ENCODE measurements at places on chromosomes 13 and 19.

DNA sequence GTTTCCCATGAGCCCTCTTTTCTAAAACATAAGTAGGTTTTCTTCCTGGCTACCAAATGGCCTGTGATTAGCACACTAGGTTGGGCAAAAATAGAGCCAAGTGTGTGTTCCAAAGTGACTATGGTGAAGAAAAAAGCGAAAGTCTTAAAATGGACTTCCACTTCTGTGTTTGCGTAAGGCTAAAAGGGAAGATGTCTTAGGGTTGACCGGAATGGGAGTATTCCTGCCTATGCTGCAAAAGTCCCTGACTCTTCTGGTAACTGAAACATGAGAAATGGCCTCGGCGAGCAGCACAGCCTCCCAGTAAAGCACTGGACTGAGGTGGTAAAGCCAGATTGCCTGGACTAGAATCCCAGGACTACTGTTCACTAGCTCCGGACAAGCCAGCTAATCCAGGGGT, 2.4 kb upstream of the FPR1 start:
- no peak for DNase-seq

DNA sequence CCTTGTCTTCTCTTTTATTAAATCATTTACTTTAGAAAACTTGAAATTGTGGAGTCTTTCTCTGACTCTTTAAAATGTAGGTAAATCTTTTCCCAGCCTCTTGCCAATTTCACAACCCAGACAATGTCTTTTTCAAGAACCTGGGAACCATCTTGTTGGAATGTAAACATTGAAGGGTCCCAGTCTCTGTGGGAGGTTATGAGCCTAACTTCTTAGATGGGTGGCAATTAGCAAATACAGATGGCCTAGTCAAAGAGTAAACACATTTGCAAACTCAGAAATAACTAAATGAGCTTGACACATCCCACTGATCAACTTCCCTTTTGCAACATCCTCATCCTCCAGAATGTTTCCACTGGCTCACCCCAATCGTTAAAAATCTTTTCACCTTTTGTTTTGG, 721.0 kb downstream of the PCDH9 start:
- no peak for DNase-seq

- no peak for DNase-seq
These were observed 1238.0 kb downstream of the PCDH17 start for GRCh38 chr13:58869566-58869965.

GRCh38 chr13:73857106-73857505, 277.1 kb downstream of the KLF12 start:
- DNase-seq = no peak

DNA sequence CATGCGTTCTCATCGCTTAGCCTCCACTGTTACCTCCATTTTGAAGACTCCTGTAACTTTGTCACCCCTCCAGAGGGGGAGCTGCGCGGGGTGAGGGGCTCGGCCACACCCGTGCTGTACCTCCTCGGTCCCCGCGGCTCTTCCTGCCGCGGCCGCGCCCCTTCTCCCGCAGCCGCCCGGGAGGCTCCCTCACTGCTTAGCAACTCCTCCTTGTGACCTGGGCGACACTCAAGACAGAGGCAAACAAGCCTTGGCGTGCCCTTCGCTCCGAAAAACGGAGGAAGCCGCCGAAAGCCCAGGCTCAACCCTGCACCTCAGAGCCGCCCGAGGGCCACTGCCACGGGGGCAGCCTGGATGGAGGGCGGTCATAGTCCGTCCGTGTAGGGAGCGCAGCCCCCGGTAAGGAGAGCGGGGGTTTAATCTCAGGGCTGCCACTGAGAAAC, 494.3 kb downstream of the FOXO1 start:
- DNase-seq = no peak

DNA sequence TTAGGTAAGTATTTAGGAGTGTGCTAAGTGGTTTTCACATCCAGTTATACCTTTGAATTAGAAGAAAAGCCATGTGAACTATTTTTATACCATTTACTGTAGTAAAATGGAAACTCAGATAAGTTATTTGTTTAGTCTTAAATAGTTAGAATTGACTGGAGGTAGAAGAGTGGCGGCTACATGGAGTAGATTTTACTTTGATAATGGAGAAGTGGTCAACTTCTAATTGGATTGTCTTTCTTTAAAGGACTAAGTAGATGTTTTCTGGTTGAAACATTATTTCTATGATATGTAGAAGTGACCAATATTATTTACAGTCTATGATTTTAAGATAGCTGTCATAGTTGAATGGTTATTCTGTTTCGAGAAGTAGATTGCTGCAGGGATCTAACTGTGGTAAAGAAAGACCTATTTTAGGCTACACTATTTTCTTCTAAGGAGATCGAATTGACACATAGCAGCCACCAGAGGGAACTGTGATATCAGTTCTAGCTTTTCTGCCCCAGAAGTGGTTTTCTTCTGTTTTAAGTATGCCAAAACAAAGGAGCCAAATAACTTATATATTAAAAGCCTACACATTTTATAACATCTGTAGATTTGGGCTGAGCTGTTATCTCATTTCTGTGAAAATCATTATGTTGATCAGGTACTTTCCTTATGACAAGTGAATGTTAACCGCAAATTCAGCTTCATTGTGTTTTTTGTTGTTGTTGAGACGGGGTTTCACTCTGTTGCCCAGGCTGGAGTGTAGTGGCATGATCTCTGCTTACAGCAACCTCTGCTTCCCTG, 26.1 kb downstream of the ZMYM2 start:
- peak; percentile 17 for DNase-seq

DNA sequence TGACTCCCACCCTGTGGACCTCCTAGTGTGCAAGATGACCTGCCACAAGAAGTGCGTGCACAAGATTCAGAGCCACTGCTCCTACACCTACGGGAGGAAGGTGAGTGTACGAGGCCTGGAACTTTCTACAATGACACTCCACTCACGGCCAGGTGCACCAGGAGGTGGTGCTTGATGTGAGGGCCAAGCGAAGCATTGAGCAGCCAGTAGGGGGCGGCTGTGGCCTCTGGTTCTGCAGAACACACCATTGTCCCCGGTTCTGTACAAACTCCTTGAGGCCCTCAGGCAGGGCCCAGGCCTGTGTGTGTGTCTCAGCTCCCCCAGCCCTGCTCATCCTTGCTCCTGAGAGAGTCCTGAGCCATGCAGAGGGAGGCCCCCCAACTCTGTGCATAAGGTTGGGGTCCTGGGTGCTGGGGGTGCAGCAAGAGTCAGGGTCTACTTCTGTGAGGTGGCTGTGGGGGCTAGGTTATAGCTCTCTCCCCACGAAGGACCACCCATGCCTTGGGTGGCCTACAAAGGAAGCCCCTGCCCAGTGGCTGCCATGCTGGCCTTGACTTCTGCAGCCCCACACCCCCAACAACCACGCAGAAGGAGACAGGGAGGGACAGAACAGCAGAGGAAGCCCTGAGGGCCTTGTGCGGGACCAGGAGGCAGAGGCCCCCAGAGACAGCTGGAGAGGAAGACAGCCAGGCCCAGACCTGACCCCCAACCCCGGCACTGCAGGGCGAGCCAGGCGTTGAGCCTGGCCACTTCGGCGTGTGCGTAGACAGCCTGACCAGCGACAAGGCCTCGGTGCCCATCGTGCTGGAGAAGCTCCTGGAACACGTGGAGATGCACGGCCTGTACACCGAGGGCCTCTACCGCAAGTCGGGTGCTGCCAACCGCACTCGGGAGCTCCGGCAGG, 9.7 kb upstream of the USE1 start:
- no peak for DNase-seq

GRCh38 chr19:49129238-49129583, 9.9 kb downstream of the PPFIA3 start:
- DNase-seq = no peak

DNA sequence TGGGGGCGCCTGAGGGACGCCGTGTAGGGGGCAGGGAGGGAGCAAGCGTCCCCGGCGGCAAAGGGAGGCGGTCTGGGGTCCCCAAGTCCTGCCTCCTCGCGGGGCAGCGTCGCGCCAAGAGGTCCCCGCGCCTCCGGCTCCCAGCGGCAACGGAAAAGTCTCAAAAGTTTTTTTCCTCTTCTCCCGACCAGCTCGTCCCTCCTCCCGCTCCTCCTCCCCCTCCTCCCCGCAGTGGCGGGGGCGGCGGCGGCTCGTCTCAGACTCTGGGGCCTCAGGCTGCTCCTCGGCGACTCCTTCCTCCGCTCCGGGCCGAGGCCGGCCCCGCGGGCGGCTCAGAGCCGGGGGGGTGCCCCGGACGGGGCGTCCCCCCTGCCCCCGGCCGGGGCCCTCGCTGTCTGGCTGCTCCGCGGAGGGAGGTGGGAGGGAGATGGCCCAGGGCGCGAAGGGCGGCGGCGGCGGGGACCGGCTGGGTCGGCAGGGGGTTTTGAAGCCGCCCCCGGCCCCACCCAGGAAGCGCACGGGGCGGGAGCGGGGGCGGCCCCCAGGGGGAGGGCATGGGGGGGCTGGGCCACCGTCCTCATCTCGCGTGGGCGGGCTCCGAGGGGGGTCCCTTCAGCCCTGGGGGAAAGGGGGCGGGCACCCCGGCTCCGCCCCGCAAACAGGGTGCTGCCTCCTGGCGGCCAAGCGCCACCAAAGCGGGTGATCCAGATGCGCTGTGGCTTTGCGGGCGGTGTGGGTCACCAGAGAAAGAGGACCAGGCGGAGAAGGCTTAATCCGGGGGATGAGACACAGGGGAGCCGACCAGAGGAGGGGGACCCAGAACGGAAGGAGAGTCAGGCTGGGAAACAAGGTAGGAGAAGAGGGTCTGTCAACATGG, at the start of gene TGFB1:
TGFB1 (minus strand) TSS at position 457 of the 877 bp plus-strand sequence. CDS start 878 bp downstream, outside the sequence.
- peak; percentile 72 for DNase-seq

DNA sequence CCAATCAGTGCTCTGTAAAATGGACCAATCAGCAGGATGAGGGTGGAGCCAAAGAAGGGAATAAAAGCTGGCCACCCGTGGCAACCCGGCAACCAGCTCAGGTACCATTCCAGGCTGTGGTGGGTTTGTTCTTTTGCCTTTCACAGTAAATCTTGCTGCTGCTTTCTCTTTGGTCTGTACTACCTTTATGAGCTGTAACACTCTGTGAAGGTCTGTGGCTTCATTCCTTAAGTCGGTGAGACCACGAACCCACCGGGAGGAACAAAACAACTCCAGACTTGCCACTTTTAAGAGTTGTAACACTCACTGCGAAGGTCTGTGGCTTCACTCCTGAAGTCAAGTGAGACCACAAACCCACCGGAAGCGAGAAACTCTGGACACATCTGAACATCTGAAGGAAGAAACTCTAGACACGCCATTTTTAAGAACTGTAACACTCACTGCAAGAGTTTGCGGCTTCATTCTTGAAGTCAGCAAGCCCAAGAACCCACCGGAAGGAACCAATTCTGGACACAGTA, 16.5 kb upstream of the SPACA6 start:
- no peak for DNase-seq

GRCh38 chr13:41311406-41312175, 524 bp downstream of the NAA16 start:
- no peak for DNase-seq

DNA sequence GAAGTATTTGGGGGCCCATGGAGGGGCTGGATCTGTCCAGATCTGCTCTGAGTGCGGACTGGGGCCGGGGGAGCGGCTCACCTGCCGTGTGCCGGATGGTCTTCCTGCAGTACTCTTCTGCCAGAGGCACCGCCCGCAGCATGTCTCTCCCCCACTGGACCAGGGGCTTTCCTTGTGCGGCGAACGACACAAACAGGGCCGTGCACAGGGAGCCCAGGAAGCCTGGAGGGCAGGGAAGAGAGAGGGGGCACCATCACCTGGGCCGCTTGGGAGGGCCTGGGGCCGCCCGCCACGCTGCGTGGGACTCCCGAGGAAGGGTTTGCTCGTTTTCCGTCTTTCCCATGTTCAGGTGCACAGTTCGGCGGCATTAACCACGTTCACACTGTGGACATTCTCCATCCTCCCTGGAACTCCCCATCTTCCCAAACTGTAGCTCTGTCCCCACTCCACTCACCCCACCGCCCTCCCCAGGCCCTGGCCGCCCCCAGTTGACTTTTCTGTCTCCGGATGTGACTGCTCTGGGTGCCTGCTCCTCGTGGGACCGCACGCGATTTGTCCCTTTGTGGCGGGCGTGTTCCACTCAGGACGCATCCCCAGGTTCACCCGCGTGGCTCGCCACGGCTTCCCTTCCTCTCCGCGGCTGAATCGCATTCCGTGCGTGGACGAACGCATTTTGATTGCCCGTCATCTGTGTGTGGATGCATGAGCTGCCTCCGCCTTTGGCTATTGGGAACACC, 24.2 kb downstream of the ADPRHL1 start:
- no peak for DNase-seq

GRCh38 chr13:98293103-98293502, 116.0 kb upstream of the RNF113B start:
- DNase-seq = no peak

DNA sequence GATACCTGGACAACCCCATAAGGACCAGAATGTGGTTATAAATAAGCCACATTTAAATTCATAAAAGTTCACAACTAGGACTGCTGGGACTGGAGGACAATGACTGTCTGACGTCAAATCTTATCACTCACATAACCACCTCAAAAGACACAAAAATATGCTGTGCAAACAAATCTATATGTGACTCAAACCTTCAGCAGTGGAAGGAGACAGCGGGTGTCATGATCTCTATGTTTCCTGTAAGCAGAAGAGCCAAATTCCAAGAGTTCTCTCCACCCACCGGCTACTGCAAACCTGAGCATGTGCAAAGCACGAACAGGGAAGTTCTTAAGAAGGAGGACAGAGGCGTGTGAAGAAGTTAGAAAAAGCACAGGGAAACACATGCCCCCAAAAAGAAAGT, 113.2 kb downstream of the MYCBP2 start:
- DNase-seq = no peak

DNA sequence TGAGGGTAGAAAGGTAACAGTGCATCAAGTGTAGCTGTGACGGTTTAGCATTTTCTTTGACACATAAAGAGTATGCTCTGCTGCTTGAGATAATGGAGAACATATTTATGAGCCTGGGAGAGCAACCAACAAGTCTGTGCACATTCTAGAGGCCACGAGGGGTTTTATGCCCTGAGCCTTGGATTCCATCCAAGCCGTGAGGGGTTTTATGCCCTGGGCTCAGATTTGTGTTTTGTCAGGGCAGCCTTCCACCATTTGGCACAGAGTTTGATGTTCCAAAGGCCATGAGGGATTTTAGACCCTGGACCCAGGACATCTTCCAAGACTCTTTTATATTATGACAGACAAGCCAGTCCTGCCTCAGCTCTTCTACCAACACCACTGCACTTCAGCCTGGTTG, 106.4 kb downstream of the ZNF486 start:
- DNase-seq = no peak

DNA sequence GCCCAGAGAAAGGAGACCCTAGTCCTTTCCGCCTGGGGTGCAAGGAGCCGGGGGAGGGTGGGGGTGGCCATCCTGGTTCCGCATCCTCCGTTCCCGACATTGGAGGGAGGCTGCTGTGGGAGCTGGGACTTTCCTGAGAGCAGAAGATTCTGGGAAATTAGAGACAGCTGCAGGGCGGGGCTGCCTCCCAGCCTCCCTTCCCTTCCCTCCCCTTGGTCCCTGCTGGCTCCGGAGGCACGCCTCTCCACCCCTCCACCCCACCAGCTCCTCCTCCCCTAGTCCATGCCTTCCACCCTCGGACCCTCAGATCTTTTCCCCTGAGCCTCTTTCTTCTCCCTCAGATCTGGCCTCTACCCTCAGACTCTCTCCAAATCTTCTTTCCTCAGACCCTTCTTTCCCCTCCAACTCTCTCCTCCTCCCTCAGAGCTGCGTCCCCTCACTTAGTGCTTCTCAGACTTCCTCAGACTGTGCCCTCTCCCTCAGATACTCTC, 3.1 kb upstream of the BCL3 start:
- peak; percentile 62 for DNase-seq

GRCh38 chr13:49443357-49443703, 534 bp downstream of the CAB39L start:
- no peak for DNase-seq

Data from fibroblast of skin of left biceps (primary cell).